ENCODE measurements at places on chromosomes 4 and X. TPM values are rescaled to one million over a fixed set of nuclear protein-coding genes. Genes with fewer than 3 reads are reported as not detected.

Gene ZDHHC15
- 0.77 TPM for total RNA-seq

Gene TKTL2
- total RNA-seq = not detected

Gene NEIL3
- total RNA-seq = 0.91 TPM

Gene MAGEE2
- not detected for total RNA-seq

Gene HERC5
- 23.0 TPM for total RNA-seq

Gene NSD2
- total RNA-seq = 31.3 TPM

GRCh38 chr4:26622913-26623312 is 39.0 kb downstream of the TBC1D19 start:
- no peak for DNase-seq

GRCh38 chrX:155056877-155057792 is 13.8 kb downstream of the CMC4 start:
- DNase-seq = peak; percentile 51

- DNase-seq = no peak
These were observed 101.1 kb downstream of the VCX3B start for GRCh38 chrX:8565729-8566128.

DNA sequence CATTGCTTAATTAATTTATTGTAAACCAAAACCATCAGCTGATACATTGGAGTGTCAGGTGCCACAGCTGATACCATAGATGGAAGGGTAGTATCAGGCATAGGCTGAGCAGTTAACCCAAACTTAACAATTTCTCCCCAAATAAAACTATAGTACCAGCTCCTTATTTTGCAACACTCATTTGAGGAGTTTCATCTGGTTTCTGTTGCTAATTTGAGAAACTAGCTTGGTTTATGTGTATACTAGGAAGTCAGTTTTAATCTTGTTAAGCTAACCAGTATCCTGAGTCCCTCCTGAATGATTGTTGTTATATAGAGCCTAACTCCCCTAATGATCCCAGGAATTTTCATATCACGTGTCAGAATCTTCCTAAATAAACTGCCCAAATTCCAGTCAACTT is 12.7 kb downstream of the DCAF16 start:
- DNase-seq = no peak

DNA sequence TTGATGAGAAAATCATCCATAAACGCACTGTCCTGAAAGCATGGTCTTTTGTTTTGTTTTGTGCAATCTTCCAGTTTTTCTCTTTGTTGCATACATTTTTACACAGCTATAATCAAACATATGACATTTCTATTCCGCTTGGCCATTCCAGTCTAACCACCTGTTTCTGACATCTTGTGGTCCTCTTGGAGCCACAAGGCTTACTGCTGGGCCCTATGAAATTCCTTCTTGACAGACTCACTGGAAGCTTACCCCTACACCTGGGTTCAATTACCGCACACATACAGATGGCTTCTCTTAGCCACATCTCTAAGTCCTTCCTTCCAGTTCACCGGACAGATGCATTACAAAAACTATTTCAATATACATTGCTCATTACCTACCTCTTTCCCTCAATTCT is 72.4 kb downstream of the PAPSS1 start:
- DNase-seq = peak; percentile 37

- DNase-seq = no peak
These were observed 22.7 kb downstream of the UGDH start for GRCh38 chr4:39504538-39504937.

GRCh38 chr4:123804196-123804721 is 407.7 kb downstream of the SPRY1 start:
- no peak for DNase-seq

GRCh38 chr4:14294611-14295010 is 667.1 kb upstream of the BOD1L1 start:
- DNase-seq = peak; percentile 30

DNA sequence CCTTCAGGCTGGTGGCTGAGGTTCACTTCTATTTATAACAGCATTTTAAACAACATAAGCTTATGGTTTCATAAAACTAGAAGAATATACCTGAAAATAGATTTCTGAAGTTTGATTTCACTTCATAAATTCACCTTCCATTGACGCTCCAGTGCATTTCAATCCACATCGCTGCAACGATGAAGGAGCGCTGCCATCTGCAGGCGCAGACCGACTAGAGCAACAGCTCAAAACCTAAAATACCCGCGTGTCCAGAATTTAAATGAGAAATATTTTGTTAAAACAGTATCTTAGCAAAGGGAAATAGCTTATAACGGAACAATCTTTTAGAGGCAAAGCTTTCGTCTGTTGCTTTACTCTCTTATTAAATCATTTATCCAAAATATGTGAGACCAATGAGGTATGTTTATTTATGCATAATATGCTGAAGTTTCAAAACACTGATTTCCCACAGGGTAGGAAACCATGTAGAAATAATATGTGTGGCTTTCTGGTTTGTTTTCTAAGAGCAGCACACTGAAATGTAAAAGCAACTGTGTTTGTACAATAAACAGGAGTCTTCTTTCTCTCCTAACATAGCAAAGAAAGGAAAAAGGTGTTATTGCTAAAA is 816.4 kb upstream of the FRG1 start:
- DNase-seq = peak; percentile 0

DNA sequence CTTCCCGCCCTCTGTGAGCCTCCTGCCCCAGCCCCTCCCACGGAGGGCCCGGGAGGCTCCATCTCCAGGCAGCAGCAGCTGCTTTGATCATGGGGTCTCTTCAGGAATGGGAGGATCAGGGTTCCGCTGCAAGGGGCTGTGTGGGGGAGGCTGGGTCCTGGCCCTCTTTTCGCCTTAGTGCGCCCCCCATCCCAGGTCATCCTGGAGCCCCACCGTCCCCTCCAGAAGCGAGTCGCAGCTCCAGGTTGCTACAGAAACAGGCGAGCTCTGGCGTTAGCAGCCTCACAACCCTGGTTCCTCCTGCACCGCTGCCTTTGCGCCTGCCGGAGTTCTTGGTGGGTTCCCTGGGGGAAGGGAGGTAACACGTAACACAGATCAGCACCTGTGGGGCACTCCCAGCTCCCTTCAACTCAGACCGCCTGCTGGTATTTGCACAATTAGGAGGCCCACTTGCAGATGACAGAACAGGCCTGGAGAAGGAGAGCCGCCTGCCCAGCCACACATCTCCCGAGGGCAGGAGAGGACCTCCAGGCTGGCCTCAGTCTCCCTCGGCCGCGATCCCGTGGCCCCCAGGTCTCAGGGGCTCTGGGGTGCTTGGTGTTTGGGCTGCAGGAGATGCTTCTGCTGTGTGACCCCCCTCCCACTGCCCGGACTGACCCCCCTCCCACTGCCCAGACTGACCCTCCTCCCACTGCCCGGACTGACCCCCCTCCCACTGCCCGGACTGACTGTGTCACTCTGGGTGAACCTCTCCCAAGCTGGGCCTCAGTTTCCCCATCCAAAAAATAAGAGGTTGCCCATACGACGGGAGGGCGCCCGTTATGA is 64.2 kb upstream of the ADRA2C start:
- DNase-seq = no peak

GRCh38 chr4:141356963-141357335 is 136.3 kb downstream of the ZNF330 start:
- no peak for DNase-seq

DNA sequence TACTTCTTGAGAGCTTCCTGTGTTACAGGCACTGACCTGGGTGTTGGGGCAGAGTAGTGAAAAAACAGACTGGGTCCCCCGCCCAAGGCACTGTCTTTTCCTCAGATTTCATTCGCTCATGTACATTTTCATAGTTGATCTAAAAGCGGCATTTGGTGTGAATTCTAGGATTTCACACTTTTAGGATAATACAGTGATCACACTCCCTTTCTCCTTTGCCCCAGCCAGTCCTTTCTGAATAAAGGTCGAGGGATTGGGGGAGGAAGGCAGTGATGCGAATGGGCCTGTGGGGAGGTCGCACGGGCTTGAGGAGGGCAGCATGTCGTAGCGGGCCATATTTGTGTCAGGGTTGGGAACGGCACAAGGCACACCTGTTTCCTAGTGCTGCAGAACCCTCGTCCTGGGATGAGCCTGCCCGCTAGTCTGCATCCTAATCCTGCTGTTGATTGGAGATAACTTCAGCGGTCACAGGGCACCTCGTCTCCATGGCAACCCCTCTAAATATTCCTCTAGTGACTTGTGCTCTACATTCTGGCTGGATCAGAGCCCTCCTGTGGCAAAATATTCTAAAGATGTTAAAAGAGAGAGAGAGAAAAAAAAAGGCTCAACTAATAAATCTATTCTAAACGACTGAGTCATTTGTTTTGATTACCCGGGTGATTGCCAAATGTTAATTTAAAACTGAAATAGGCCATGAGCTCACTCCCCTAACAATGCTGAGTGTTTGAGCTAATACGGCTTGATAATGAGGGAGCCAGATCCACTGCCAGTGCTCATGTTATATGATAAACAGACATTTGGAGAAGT is 21.8 kb downstream of the FHL1 start:
- peak; percentile 90 for DNase-seq

DNA sequence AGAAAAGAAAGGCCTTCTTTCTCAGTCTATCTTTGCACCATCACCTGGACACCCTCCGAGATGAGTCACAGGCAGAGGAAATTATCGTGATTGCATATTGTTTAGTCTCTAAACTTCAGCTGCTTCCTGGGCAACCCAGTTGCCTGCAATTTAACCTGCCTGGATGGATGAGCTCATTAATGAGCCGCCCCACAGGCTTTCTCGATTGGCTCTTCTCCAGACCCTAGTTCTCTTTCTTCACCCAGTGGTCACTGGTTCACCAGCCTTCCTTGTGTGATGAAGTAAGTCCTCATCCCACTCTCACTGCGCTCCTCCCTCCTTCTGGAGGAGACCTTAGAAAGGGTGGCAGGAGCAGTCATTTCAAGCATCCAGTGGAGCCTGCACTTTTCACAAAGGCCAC is 94.4 kb downstream of the SOWAHB start:
- DNase-seq = peak; percentile 97

- DNase-seq = peak; percentile 63
These were observed 222.3 kb upstream of the HS3ST1 start for GRCh38 chr4:11650801-11651596.

DNA sequence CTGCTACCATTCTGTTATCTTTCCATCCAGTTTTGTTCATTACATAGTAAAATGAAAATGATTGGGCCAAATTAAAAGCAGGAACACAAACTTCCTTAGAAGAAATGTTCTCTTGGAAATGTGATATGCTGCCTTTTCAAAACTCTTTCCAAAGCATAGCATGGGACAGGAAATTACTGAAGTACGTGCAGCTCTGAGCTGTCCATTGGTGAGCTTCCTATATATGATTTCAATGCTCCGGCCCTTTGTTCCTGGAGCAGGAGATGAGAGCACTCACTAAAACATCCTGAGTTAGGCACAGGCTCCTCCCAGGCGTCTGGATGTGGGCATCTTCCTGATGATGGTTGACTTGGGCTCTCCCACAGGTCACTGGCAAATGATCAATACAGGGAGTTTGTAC is 33.0 kb upstream of the ANXA3 start:
- DNase-seq = no peak

- no peak for DNase-seq
These were observed 21.2 kb upstream of the GPC3 start for GRCh38 chrX:134006484-134007161.

- DNase-seq = no peak
These were observed 176.9 kb upstream of the HS3ST1 start for GRCh38 chr4:11605597-11605996.

GRCh38 chr4:177371461-177371860 is 61.8 kb downstream of the NEIL3 start:
- DNase-seq = no peak

DNA sequence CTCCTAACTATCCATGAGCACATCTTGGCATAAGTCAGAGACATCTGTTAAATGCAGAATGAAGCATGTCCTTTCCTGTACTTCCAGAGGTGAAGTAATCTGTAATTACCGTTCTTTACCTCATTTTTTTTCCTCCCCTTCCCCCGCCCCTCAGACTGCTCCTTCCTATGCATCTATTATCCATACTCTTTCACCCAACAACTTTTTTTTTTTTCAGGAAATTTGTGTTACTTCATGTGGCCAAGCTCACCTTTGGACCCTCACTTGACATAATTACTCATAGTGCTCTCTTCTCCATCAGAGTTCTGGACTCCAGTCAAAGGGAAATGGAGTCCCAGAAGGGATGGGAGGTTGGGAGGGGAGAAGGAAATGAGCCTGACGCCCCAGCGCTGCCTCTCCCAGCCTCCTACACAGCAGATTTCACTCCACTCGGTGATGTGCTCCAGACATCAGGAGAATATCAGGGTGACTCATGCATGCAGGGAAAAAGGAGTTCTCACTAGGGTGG is 568.8 kb downstream of the STIM2 start:
- DNase-seq = peak; percentile 42

GRCh38 chr4:76564123-76564915 is 129.3 kb downstream of the SHROOM3 start:
- peak; percentile 83 for DNase-seq

- DNase-seq = no peak
These were observed 379.6 kb downstream of the FAM133A start for GRCh38 chrX:94053575-94053974.

- no peak for DNase-seq
These were observed 65.6 kb downstream of the CDKL5 start for GRCh38 chrX:18490806-18491555.

DNA sequence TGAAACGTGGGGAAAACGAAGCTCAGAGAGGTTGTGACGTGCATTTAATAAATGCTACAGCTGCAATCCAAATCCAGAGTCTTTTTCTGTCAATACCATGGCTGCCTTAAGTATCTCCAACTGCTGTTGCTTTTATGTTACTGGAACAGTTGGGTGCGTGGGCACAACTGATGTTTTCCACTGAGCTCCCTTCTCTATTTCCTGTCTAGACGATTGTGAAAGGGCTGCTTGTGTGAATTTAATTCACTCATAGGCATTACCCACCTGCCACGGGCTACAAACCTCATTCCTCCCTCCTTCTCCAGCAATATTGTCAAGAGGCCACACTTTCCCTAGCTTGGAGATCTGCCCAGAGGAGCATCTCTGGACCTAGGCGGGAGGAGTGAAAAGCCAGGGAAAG is 526.0 kb downstream of the MID1IP1 start:
- DNase-seq = no peak

DNA sequence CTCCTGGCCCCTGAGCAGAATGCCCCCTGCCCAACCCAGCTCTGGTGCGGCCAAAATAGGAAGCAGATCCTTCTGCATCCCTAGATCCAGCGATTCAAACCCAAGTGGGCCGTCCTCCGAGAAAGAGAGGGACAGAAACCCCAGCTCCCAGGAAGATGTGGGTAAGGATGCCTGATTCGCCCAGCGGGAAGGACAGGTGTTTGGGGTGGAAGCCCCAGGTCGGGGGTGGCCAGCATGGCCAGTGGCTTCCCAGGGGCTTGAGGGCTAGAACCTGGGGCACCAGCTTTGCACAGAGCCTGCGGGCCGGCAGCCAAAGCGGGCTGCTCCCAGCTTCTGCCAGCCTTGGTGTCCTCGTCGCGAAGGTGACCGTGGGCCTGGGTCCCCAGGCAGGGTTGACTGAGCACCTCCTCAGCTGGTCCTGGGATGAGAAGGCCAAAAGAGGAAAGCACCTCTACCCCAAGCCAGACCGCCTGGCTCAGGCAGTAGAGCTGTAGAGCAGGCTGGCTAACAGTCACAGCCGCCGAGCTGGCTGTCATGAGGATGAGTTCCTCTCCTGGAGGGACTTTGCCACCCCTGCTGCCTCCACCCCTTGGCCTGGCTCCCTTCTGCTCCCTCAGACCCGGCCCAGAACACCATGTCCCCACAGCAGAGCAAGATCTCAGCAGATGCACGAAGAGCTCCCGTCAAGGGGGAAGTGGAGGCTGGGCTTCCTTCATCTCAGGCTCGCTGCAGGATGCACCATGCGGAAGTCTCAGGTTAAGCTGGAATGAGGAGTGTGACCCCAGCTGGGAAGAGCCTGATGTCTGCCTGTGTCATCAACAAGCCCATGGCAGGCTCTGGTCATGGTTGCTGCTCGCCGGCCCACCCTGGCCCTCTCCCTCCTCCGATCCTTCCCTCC is 59.9 kb downstream of the CPZ start:
- no peak for DNase-seq
